Neural progenitor cell (in vitro differentiated cells): ENCODE measurements at places on chromosomes 6 and 20.
A peak's percentile ranks its signal among the peaks of the same experiment; 100 is the strongest.

- no peak for DNase-seq
Observed at GRCh38 chr6:16624636-16625290, 136.5 kb downstream of the ATXN1 start.

DNA sequence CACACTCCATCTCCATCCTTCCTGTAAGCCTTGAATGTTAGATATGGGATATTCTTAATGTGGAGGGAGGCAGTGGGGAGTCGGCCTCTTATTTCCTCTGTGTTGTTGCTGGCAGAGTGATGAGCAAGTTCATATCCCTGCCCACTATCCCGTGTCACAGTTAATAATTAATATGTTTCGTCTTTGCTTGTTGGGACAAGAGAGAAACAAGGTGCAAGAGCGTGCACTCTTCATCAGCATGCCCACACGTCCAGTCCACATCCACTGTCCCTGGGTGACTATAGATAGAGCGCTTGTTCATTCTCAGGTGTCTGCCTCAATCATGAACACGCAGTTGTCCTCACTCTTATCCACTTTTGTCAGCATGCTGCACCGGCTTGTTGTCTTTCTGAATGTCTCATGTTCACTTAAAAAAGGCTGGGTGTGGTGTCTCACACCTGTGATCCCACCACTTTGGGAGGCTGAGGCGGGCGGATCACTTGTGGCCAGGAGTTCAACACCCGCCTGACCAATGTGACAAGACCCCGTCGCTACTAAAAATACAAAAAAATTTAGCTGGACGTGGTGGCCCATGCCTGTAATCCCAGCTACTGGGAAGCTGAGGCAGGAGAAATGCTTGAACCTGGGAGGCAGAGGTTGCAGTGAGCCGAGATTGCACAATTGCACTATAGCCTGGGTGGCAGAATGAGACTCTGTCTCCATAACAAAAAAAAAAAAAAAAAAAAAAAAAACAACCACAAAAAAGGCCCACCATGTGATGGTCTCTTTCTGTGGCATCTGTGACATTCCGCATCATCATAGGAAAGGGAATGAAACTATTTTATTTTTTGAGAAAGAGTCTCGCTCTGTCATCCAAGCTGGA is 34.2 kb downstream of the PPP1R3G start:
- no peak for DNase-seq

DNA sequence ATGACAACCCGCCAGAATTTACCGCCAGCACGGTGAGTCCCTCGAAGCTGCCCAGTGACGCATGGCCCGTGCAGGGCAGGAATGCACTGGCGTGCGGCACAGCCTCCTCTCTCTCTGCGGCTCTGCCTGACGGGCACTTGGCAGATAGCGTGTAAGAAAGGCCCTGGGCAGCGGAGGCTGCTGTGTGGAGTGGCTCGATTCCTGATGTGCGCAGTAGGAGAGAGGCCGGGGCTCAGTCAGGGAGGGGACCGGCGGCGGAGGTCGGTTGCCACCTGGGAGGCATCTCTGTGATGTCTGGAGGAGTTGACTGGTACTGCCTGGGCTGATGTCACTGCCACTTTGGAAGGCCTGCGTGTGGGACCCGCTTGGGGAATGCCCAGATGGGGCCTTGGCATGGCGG is 170.7 kb downstream of the TAF4 start:
- DNase-seq: no peak

DNA sequence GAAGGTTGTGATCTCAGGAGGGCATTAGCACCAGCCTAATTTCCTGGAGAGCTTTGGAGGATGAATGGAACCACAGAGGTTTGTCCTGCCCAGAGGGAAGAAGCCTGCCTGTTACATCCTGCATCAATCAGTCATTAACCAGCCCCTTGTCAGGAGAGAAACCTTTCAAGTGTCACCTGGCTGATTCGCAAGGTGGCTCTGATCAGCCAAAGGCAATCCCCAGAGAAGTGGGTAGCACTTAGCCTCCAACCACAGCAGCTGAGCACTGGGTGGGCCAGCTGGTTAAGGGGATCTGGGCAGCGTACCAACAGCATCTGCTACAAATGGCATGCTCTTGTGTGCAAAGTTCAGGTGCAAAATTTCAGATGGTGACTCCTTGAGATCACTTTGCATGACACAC is 26.9 kb downstream of the ANKEF1 start:
- no peak for DNase-seq

DNA sequence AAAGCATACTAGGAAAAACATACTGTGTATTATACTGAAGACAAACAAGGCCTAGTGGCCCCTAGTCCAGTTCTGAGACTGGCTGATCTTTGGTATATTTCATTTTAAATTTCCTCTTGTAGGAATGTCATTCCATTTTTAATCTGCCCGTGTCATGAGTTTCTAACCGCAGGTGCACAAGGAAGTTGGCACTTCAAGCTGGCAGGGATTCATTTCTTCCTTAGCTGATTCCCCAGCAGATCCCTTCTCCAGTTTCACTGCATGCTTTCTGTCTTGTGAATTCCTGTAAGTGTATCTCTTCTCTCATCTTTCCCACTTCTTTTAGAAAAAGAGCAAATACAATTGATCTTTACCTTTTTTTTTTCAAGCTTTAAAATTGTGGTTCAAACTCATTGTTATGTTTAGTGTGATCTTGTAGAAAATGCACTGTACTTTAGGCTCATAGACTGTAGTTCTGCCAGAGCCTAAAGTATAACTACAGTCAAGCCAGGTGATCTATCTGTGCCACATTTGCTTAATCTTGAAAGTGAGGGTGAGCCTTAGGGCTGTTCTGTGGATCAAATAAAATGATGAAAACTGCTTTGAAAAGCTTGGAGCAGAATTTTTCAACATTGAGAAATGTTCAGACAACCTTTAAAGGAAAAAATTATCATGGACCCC is 37.0 kb downstream of the RNF217 start:
- no peak for DNase-seq

- no peak for DNase-seq
Observed at GRCh38 chr6:54877713-54878317, 31.2 kb downstream of the FAM83B start.

DNA sequence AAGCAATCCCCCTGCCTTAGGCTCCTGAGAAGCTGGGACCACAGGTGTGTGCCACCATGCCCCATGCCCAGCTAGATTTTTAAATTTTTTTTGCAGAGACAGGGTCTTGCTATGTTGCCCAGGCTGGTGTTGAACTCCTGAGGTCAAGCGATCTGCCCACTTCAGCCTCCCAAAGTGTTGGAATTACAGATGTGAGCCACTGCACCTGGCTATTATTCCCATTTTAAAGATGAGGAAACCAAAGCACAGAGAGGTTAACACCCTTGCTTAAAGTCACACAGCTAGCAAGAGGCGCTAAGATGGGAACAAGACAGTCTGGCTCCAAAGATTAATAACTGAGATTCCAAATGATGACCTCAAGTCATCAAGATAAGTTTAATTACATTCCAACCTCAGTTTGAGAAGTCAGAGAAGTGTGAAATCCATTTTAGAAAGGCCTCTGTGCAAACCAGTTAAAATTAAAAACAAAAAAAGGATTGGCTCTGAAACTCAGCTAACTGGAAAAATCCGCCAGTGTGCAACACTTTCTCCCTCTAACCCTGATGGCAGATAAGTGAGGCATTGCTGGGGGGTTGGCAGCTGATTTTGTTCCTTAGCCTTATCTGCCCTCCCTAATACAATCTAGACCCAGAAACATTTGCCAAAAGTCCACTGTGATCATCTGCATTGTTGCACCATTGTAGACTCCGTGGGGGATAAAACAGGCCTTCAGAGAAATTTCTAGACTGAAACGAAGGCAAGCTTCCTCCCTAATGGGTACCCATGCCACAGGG is 55.5 kb downstream of the CPNE5 start:
- no peak for DNase-seq

DNA sequence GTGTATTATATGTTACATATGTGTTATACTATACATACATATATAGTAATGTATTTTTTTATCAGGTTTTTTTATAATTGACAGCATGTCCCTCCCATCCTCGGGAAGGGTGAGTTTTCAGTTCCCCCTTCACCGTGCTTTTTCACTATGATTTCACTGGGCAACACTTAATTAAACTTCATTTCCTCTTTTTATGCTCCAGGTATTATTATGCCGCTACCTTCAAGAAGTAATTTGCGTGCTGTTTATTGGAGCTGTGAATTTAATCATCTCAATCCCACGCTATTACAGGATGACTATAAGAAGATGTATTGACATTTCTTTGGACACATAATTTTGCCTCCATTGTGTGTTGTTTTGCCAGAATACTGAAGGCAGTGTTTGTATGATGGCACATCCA is 228.6 kb downstream of the SAMD5 start:
- DNase-seq: no peak

GRCh38 chr6:132491881-132492280 is 21.0 kb downstream of the STX7 start:
- DNase-seq: no peak

GRCh38 chr20:18585134-18585533 is 2.7 kb upstream of the DTD1 start:
- DNase-seq: no peak

DNA sequence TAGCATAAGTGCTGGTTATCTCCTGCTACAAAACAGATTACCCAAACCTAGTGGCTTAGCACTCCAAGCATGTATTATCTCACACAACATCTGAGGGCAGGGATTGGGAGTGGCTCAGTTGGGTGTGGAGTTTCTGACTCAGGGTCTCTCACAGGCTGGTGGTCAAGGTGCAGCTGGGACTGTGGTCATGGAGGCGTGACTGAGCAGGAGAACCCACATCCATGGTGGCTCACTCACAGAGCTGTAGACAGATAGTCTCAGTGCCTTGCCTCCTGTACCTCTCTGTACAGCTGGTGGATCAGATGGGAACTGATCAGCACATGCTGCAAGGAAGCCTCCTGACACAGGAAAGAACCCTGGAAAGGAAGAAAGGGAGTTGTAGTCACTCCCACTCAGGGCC is 83.1 kb upstream of the CST7 start:
- DNase-seq: no peak

DNA sequence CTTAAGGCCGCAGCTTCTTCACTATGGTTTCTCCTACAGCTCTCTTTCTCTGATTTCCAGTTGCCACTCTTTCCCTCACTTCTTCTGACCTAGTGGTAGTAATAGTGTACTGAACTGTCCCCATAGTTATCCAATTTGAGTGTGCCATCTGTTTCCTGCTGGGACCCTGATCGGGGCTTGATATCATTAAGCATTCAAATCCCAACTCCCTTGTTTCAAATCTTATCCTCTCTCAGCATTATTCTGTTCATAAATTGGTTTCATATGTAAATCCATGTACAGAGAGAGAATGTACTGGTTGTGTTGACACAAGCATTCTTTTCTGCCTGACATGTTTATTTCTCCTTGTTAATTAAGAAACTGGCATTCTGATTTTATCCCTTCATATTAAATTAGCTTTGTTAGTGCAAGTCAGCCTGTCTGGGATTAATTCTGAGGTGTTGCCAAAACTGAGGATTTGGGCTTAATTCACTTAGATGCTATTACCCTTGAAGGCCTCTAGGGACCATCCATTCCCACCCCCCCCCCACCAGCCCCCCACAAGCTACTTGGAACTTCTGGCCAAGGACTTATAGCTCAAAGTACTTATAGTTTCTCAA is 84.6 kb upstream of the PROKR2 start:
- DNase-seq: no peak

DNA sequence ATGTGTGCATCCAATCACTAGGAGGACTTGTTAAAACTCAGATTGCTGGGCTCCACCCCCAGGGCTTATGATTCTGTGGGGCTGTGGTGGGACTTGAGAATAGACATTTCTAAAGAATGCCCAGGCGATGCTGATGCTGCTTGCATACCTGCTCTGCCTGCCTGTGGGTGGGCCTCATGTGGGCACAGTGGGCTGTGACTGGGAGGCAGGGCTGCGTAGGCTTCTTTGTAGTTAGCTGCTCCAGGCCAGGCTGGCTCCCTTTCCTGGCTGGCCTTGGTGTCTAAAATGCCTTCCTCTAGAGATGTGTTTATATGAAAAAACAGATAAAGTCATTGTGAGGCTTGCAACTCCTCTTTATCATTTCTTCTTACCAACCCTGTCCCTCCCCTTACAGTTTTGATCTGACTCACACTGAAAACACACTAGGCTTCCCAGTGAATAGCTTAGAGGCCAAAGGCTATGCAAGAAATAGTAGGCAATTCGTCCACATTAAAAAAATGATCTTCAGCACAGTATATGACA is 495.5 kb upstream of the MAP3K7 start:
- DNase-seq: peak; percentile 35

- DNase-seq: peak; percentile 57
Observed at GRCh38 chr20:35618263-35619131, 2.9 kb downstream of the SPAG4 start.

DNA sequence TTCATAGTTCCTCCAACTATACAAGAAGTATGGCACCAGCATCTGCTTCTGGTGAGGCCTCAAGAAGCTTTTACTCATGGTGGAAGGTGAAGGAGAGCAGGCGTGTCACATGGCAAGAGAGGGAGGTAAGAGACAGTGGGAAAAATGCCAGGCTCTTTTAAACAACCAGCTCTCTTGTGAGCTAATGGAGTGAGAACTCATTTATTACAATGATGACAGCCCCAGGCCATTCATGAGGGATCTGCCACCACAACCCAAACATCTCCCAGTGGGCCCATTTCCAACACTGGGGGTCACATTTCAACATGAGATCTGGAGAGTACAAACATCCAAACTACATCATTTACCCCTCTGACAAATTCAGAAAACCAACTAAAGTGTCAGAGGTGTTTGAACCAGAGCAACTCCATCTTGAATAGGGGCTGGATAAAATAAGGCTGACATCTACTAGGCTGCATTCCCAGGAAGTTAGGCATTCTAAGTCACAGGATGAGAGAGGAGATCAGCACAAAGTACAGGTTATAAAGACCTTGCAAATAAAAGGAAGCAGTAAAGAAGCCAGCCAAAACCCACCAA is 2.2 kb upstream of the UBD start:
- no peak for DNase-seq

DNA sequence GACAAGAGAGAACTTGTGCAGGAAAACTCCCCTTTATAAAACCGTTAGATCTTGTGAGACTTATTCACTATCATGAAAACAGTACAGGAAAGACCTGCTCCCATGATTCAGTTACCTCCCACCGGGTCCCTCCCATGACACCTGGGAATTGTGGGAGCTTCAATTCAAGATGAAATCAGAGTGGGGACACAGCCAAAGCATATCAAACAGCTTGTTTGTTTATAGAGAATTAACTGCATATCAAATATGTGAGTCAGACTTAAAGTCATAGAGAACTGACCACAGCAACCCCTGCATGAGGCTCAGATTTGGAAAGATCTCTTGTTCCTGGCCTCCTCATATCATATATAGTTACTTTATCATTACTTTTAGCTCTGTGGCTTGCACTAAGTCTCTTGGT is 29.1 kb upstream of the HDAC2 start:
- no peak for DNase-seq

DNA sequence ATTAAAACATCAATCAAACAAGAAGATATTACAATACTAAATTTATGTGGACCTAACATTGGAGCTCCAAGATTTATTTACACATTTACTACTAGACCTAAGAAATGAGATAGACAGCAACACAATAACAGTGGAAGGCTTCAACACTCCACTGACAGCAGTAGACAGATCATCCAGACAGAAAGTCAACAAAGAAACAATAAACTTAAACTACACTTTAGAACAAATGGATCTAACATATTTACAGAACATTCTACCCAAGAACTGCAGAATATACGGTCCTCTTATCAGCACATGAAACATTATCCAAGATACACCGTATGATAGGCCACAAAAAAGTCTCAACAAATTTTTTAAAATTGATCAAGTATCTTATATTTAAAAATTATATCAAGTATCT is 27.0 kb downstream of the SLC17A1 start:
- DNase-seq: no peak
